ENCODE measurements at places on chromosomes 12 and 14.

DNA sequence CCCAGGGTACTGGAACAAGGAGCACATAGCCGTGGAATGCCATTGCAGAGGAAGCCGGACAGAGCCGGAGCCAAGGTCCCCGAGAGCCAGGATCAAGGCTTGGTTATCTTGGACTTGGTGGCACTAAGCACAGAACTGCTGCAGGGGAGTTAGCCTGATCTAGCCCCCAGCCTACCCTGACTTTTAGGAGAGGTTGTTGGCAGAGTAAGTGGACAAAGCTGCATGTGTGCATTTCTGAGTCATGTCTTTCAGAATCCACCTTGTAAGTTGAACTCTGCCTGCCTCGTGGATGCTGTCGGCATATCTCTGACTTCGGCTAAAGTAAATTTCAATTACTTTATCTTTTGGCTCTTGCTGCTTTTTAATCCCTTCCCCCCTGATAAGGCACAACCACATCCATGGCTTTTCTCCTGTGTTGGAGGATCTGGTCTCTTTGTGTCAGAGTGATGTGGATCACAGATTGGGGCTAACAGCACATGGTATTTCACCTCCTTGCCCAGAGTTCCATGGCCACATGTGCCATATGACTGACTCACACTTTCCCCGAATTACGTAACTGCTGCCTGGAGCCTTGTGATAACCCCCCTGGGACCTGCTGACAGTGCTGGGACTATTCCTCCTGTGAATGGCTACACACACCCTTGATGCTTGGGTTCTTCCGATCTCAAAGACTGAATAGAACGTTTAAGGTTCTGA, 240.3 kb downstream of the EMP1 start:
- no peak for DNase-seq

GRCh38 chr12:6201826-6202225, 1.6 kb downstream of the CD9 start:
- DNase-seq = no peak

GRCh38 chr14:93811676-93812075, 23.4 kb upstream of the PRIMA1 start:
- DNase-seq = no peak

DNA sequence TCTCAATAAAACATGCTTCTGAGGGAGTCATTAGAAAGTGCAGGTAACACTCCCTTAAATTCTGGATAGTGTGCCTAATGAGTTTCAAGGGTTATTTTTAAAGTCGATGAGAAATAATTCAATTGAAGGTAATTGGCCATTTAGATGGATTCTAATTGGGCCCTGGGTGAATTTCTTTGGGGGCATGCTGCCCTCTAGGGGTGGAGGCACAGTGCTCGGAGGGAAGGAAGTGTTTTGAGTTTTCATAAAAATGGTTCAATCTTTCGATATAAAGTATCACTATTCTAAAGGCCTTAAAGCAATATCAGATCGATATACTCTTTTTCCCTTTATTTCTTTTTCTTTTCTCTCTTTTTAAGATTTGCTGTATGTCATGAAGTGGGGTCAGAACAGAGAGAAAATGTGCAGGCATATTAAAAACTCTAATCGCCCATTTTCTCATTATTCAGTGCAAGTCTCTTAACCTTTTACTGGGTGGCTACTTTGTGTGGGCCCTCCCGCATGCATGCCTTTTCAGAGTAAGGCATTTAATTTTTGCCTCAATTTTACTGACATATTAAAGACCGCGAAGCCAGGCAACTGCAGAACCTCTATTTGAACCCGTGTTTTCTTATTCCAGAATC, 25.5 kb downstream of the NKX2-8 start:
- no peak for DNase-seq

- DNase-seq = no peak
These were observed 5.7 kb downstream of the SPIC start for GRCh38 chr12:101480849-101481248.

GRCh38 chr12:127654383-127654985, 612.5 kb upstream of the TMEM132C start:
- DNase-seq = no peak
